ENCODE measurements at places on chromosomes 2 and 18. TPM values are rescaled to one million over a fixed set of nuclear protein-coding genes. Genes with fewer than 3 reads are reported as not detected.

GRCh38 chr2:68417926-68418325, 49.2 kb downstream of the FBXO48 start:
- no peak overlapping the region for H3K27ac ChIP-seq
- no peaks in the 10 kb centered on the region for H3K27me3 ChIP-seq
- no peak overlapping the region for H3K4me3 ChIP-seq

DNA sequence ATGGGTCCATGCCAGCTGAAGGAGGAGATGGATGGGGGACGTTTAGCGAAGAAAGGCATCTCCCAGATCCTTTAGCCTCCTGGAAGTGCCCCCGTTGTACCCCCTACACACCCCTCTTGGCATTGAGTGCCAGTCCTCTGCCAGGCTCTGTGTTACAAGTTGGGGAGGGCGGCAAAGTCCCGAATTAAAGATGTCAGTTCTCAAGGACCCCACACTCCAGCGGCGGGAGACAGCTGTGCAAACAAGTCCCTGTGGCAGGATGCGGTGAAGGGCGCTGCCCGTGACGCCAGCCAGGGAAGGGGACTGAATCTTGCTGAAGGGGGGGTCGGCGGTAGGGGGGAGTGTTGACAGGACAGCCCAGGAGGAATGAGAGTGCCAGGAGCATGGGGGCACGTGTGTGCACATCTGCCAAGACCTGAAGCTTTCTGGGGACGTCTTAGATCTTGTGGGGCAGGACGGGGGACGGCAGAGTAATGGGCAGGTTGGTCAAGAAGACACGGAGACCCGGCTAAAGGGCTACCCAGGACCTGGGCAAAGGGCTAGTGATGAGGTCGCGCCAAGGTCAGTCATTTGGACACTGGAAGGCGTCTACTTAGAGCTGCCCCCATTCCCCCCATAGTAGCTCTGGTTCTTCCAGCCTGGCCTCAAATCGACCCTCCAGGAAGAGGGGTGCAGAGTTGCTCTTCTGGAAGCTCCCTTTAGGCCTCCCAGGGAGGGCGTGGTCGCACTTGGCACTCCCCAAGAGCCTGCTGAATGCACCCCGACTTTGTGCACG, 2.8 kb upstream of the CTDSP1 start:
- H3K36me3 ChIP-seq = peaks cover 7% of the 10 kb centered on the region
- no peaks in the 10 kb centered on the region for H3K27me3 ChIP-seq
- H3K4me1 ChIP-seq = peaks cover 43% of the 10 kb centered on the region
- DNase-seq = peak; percentile 91
- H3K4me3 ChIP-seq = peak overlapping the region; percentile 100

RANBP2 gene
- 52.5 TPM for total RNA-seq

GRCh38 chr2:100902817-100903405, 83.0 kb downstream of the NPAS2 start:
- peaks cover 23% of the 10 kb centered on the region for H3K4me1 ChIP-seq
- no peak overlapping the region for H3K4me3 ChIP-seq
- no peak overlapping the region for H3K27ac ChIP-seq
- DNase-seq = no peak

GRCh38 chr2:224576088-224576715, 9.0 kb downstream of the CUL3 start:
- no peak overlapping the region for H3K27ac ChIP-seq
- no peak for DNase-seq

- no peaks in the 10 kb centered on the region for H3K27me3 ChIP-seq
- no peak overlapping the region for H3K4me3 ChIP-seq
- no peak overlapping the region for H3K27ac ChIP-seq
- DNase-seq = no peak
- no peaks in the 10 kb centered on the region for H3K36me3 ChIP-seq
Observed at GRCh38 chr2:8289111-8289510, 392.7 kb upstream of the ID2 start.

DNA sequence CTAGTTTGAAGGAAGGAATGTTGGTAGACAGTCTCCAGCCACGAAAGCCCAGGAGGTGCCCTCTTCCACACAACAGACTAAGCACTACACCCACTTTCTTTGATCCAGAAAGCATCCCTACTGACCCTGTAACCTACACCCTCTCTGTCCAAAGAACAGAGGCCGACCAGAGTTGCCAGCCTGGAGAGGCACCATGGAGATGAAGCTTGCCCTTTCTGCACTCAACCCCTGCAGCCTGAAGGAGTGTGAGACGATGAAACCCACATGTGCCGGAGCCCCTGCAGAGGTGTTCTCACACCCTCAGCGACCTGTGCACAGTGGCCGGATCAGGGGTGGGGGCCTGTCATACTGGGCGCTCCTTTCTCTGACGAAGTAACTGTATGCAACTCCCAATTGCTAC, 136.3 kb downstream of the ZNF516 start:
- H3K36me3 ChIP-seq = peaks cover 53% of the 10 kb centered on the region
- no peak overlapping the region for H3K4me3 ChIP-seq
- DNase-seq = no peak
- no peak overlapping the region for H3K27ac ChIP-seq

SCTR gene
- total RNA-seq = 0.28 TPM

DNA sequence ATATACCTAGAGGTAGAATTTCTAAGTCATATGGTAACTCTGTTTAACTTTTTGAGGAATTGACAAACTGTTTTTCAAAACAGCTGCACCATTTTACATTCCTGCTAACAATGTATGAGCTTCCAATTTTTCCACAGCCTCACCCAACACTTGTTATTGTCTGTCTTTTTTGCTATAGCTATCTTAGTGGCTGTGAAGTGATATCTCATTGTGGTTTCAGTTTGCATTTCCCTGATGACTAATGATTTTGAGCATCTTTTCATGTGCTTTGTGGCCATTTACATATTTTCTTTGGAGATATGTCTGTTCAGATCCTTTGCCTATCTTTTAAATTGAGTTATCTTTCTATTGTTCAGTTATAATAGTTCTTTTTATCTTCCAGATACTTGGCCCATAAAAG, 273.8 kb downstream of the AGPS start:
- no peaks in the 10 kb centered on the region for H3K27me3 ChIP-seq
- no peaks in the 10 kb centered on the region for H3K4me1 ChIP-seq
- no peak for DNase-seq
- H3K4me3 ChIP-seq = no peak overlapping the region

SLC9A4 gene
- not detected for total RNA-seq

GRCh38 chr2:220336771-220337170, 709.3 kb downstream of the SLC4A3 start:
- H3K27ac ChIP-seq = no peak overlapping the region
- no peaks in the 10 kb centered on the region for H3K36me3 ChIP-seq
- no peaks in the 10 kb centered on the region for H3K4me1 ChIP-seq
- H3K4me3 ChIP-seq = no peak overlapping the region
- H3K27me3 ChIP-seq = no peaks in the 10 kb centered on the region
- DNase-seq = no peak

DNA sequence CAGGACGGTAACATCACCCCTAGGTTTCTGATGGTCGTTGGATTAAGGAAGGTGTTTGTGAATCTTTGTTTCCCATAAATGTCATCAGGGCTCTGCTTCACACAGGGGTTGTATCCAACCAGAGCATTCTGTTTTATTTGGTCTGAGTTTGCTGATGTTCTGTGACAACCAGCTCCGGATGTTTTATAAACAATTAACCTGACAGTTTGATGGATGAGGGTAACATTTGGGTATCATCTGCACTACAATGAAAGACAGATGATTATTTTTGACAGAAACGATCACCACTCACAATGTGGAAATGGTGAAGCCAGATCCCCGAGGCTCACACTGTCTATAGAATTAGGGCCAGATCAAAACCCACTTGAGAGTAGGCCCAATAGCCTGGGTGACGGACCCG, 107.1 kb downstream of the CDC42EP3 start:
- peaks cover 20% of the 10 kb centered on the region for H3K4me1 ChIP-seq
- no peak for DNase-seq
- H3K27me3 ChIP-seq = no peaks in the 10 kb centered on the region
- H3K4me3 ChIP-seq = no peak overlapping the region
- no peak overlapping the region for H3K27ac ChIP-seq
- no peaks in the 10 kb centered on the region for H3K36me3 ChIP-seq

DNA sequence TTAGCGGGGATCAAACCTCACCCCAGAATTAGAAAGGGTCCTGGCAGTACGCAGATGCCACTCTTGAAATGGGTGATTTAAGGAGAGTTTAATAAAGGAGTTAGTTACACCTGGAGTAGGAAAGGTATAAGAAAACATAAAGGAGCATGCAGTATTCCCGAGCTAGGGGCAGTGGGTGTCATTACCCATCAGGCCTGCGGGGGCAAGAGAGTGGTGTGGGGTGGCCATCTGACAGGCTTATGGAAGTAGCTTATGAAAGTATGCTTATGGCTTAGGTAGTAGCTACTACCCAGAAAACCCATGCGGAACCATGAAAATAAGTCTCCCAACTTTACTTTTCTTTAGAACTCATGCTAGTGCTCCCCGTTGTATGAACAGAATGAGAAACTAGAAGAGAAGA, 568.9 kb upstream of the ACVR2A start:
- H3K27me3 ChIP-seq = no peaks in the 10 kb centered on the region
- no peak for DNase-seq
- no peaks in the 10 kb centered on the region for H3K36me3 ChIP-seq

GRCh38 chr2:193806088-193806774, 1611.5 kb upstream of the TMEFF2 start:
- H3K36me3 ChIP-seq = no peaks in the 10 kb centered on the region
- DNase-seq = no peak
- H3K27me3 ChIP-seq = no peaks in the 10 kb centered on the region
- no peak overlapping the region for H3K27ac ChIP-seq

DNA sequence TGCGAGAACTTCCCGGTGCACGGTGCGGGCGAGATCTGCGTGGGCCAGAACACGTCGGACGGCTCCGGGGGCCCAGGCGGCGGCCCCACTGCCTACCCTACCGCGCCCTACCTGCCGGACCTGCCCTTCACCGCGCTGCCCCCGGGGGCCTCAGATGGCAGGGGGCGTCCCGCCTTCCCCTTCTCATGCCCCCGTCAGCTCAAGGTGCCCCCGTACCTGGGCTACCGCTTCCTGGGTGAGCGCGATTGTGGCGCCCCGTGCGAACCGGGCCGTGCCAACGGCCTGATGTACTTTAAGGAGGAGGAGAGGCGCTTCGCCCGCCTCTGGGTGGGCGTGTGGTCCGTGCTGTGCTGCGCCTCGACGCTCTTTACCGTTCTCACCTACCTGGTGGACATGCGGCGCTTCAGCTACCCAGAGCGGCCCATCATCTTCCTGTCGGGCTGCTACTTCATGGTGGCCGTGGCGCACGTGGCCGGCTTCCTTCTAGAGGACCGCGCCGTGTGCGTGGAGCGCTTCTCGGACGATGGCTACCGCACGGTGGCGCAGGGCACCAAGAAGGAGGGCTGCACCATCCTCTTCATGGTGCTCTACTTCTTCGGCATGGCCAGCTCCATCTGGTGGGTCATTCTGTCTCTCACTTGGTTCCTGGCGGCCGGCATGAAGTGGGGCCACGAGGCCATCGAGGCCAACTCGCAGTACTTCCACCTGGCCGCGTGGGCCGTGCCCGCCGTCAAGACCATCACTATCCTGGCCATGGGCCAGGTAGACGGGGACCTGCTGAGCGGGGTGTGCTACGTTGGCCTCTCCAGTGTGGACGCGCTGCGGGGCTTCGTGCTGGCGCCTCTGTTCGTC, 1.7 kb downstream of the FZD7 start:
- peaks cover 37% of the 10 kb centered on the region for H3K4me1 ChIP-seq
- peaks cover 18% of the 10 kb centered on the region for H3K27me3 ChIP-seq
- DNase-seq = peak; percentile 68
- peak overlapping the region; percentile 74 for H3K4me3 ChIP-seq
- H3K36me3 ChIP-seq = no peaks in the 10 kb centered on the region

DNA sequence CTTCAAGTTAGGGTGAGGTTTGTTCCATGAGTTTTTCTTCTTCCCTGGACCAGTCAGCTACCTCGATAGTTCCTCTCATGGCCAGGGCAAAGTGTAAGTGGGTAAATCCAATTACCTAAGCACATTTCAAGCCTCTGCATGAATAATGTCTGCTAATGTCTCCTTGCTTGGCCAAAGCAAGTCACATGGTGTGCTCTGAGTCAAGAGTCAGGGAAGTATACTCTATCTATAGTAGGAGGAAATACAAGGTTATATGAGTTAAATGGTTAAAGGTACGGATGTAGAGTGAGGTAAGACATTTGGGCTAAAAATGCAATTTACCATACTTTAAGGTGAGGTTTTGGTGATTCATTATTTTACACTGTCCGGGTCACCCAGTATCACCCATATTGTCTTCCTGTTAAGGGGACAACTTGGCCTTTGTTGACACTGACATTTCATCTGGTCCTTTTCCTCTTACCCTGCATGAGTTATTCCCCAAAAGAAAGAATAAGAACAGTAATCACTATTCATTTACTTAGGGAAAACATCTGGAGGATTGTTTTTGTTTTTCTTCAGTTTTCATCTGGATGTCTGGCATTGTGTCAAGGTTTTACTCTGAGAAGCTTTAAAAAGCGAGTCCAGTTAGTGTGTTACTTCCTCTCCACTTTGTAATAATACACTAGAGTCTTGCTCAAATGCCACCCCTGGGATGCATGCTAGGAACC, 405.5 kb downstream of the RND3 start:
- H3K4me3 ChIP-seq = no peak overlapping the region
- H3K27me3 ChIP-seq = no peaks in the 10 kb centered on the region
- DNase-seq = peak; percentile 11
- no peaks in the 10 kb centered on the region for H3K4me1 ChIP-seq
- H3K27ac ChIP-seq = no peak overlapping the region

SP140 gene
- 0.47 TPM for total RNA-seq

DNA sequence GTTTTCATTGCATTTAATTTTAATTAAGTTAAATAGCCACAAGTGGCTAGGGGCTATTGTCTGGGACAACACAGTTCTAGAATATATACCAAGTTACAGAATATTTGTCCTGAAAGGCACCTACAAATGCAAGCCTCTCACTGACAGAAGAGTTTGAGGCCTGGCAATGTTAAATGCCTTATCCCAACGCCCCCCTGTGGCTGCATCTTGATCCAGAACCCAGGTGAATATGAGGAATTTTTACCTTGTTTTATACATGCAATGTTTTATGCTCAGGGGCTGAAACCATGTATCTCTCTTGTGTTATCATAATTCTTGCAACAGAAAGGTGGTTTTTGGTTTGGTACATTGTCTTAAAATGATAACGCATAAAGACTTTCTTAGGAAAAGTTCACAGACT, 71.8 kb upstream of the SEC11C start:
- H3K36me3 ChIP-seq = no peaks in the 10 kb centered on the region
- H3K27me3 ChIP-seq = no peaks in the 10 kb centered on the region
- H3K4me1 ChIP-seq = peaks cover 4% of the 10 kb centered on the region
- H3K27ac ChIP-seq = no peak overlapping the region
- no peak overlapping the region for H3K4me3 ChIP-seq
- DNase-seq = no peak

GRCh38 chr18:31149351-31149750, 13.3 kb downstream of the DSC1 start:
- no peak overlapping the region for H3K27ac ChIP-seq
- no peaks in the 10 kb centered on the region for H3K36me3 ChIP-seq
- H3K4me3 ChIP-seq = no peak overlapping the region
- no peaks in the 10 kb centered on the region for H3K4me1 ChIP-seq
- no peak for DNase-seq

Measured in heart left ventricle (tissue), 16 donors.